ENCODE measurements at places on chromosomes 13 and 19.

DNA sequence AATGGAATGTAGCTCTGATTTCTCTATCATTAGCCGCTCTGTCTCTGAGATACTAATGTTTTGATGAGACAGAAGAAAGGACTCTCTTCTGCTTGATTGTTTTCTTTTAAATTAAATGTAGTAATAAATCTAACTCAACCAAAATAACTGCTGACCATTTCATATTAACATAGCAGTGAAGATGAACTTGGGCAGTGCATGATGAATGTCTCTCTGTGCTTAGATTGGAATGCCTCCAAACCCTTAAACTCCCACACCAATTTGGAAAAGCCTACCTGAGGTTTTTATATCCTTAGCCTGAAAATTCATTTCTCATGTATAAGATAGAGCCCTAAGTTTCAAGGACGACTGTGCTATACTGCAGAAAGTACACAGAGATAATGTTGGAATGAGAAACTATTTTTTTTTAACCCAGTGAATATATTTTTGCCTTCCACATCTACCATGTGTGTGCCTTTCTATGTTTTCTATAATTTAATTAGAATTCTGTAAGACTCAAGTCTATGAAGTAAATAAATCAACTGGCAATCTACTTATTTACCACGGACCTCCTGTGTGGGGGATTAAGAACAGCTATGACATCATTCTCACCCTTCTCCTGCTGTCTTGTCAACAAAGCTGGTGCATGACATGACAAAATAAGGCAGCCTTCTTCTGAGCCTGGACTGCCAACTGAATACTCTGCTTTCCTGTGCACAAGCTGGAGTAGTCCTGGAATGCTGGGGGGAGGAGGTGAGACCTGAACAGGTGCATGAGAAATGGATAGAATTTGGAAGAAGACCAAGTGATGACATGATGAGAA lies 155.5 kb downstream of the FGF9 start:
- H3K27me3 ChIP-seq = no peaks in the 10 kb centered on the region
- H3K4me3 ChIP-seq = no peak overlapping the region

DNA sequence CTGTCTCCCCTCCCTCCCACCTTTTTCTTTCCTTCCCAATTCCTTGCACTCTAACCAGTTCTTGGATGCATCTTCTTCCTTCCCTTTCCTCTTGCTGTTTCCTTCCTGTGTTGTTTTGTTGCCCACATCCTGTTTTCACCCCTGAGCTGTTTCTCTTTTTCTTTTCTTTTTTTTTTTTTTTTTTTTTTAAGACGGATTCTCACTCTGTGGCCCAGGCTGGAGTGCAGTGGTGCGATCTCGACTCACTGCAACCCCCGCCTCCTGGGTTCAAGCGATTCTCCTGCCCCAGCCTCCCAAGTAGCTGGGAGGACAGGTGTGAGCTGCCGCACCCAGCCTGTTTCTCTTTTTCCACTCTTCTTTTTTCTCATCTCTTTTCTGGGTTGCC lies 6.9 kb downstream of the MYADM start:
- H3K27me3 ChIP-seq = no peaks in the 10 kb centered on the region
- no peak for DNase-seq
- peaks cover 17% of the 10 kb centered on the region for H3K4me1 ChIP-seq
- no peak overlapping the region for H3K27ac ChIP-seq
- H3K4me3 ChIP-seq = no peak overlapping the region

DNA sequence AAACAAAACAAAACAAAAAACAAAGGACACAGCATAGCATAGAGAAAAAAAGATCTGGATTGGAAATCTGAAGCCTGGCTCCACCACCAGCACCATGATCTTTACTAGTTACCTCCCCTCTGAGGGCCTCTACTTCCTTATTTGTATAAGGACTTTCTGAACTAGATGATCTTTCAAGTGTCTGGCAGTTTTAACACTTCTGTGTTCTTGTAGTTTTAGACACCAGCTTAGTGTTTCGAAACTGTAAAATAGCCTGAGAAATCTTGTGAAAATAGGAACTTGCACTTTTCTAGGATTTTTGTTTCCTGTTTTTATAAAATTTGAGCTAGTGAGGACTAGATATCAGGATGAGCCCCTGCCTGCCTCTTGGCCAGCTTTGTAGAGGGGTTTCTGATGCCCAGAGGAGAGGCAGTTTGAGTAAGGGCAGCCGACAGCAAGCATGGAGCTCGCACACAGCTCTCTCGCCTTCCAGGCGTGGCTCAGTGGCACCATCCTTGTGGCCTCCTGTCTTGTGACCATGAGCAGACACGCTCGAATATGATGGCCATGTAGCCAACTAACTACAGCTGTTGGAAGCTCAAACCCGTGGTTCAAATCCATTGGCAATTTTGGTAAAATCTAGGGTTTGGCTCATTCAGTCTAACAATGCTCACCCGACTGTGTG lies 319.0 kb downstream of the KCNRG start:
- no peak overlapping the region for H3K4me3 ChIP-seq
- DNase-seq = no peak
- H3K27ac ChIP-seq = no peak overlapping the region
- peaks cover 14% of the 10 kb centered on the region for H3K4me1 ChIP-seq
- H3K27me3 ChIP-seq = no peaks in the 10 kb centered on the region

- no peak overlapping the region for H3K4me3 ChIP-seq
- peaks cover 10% of the 10 kb centered on the region for H3K36me3 ChIP-seq
- H3K4me1 ChIP-seq = no peaks in the 10 kb centered on the region
- H3K27me3 ChIP-seq = peaks cover 5% of the 10 kb centered on the region
These were observed 118.0 kb downstream of the KL start for GRCh38 chr13:33134213-33134612.

DNA sequence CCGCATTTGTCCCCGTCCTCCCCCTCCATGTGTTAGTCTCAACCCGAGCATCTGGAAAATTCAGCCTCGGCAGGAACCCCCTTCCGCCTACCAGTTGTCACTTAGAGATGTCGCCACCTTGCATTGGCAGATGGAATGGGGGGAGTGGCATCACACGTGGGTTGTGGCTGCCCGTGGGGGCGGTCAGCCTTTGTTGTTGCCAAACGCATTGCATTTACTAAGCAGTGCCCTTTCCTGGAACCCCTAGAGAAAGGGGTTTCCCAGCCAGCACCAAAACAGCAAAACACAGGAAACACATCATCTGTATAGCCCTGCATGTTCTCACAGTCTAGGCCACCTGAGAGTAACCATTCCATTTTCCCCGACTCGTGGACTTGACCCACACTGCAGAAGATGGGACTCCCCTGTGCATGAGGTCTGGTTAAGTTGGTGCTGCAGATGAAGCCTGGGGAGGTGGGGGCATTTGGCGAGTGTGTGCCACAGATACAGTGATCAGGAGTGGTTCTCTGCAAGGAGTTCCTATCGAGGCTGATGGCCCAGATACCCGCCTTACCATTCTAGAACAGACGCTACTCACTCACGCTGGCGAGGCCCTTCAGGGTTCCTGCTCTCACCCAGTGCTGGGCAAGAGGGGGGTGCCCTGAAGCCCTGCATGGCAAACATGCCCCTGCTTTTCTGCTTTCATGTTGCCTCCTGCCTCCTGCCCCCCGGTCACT lies 38.3 kb downstream of the TMED1 start:
- no peak for DNase-seq
- H3K27me3 ChIP-seq = no peaks in the 10 kb centered on the region
- H3K27ac ChIP-seq = peak overlapping the region; percentile 10
- H3K36me3 ChIP-seq = peaks cover 5% of the 10 kb centered on the region

DNA sequence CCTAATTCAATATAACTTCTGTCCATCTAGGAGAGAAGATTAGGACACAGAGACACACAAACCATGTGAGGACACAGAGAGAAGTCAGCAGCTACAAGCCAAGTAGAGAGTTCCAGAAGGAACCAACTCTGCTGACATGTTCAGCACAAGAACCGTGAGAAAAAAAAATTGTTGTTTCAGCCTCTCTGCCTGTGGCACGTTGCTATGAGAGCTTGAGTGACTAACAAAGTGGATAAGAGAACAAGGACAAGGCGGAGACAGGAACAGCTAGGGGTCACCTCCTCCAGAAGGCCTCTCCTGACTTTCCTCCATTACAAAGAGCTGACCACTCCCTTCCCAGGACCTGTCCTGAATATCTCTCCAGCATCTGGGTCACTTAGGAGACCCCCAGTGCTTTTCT lies 5.6 kb upstream of the SIGLEC12 start:
- H3K27ac ChIP-seq = no peak overlapping the region
- no peak overlapping the region for H3K4me3 ChIP-seq
- DNase-seq = no peak
- H3K36me3 ChIP-seq = no peaks in the 10 kb centered on the region
- peaks cover 19% of the 10 kb centered on the region for H3K27me3 ChIP-seq
- no peaks in the 10 kb centered on the region for H3K4me1 ChIP-seq

- H3K27me3 ChIP-seq = no peaks in the 10 kb centered on the region
- no peaks in the 10 kb centered on the region for H3K36me3 ChIP-seq
- peaks cover 4% of the 10 kb centered on the region for H3K4me1 ChIP-seq
These were observed 1422.4 kb upstream of the MIR17HG start for GRCh38 chr13:89925107-89925506.

- peaks cover 17% of the 10 kb centered on the region for H3K4me1 ChIP-seq
- no peaks in the 10 kb centered on the region for H3K27me3 ChIP-seq
- DNase-seq = peak; percentile 93
- peaks cover 10% of the 10 kb centered on the region for H3K36me3 ChIP-seq
These were observed 1.6 kb downstream of the IER2 start for GRCh38 chr19:13151605-13152355.

- DNase-seq = no peak
- no peak overlapping the region for H3K4me3 ChIP-seq
- H3K27me3 ChIP-seq = no peaks in the 10 kb centered on the region
These were observed 29.1 kb downstream of the CERS4 start for GRCh38 chr19:8238251-8238650.

- H3K36me3 ChIP-seq = no peaks in the 10 kb centered on the region
- H3K4me1 ChIP-seq = peaks cover 5% of the 10 kb centered on the region
- no peak for DNase-seq
- peak overlapping the region; percentile 73 for H3K27ac ChIP-seq
- H3K27me3 ChIP-seq = no peaks in the 10 kb centered on the region
These were observed 509 bp downstream of the KXD1 start for GRCh38 chr19:18558202-18558555.

- DNase-seq = no peak
- H3K4me3 ChIP-seq = no peak overlapping the region
- peaks cover 2% of the 10 kb centered on the region for H3K4me1 ChIP-seq
These were observed 327.0 kb upstream of the SLITRK5 start for GRCh38 chr13:87344176-87344575.

- H3K27me3 ChIP-seq = peaks cover 23% of the 10 kb centered on the region
- no peaks in the 10 kb centered on the region for H3K36me3 ChIP-seq
- H3K4me3 ChIP-seq = no peak overlapping the region
- peak; percentile 42 for DNase-seq
- no peaks in the 10 kb centered on the region for H3K4me1 ChIP-seq
- no peak overlapping the region for H3K27ac ChIP-seq
These were observed 9.1 kb upstream of the LHFPL6 start for GRCh38 chr13:39612023-39612637.

- no peak for DNase-seq
- H3K4me3 ChIP-seq = peak overlapping the region; percentile 99
- H3K4me1 ChIP-seq = peaks cover 27% of the 10 kb centered on the region
- H3K27ac ChIP-seq = peak overlapping the region; percentile 100
- H3K27me3 ChIP-seq = peaks cover 11% of the 10 kb centered on the region
These were observed 676 bp upstream of the ZNF574 start for GRCh38 chr19:42075364-42075615.

- H3K36me3 ChIP-seq = no peaks in the 10 kb centered on the region
- H3K4me1 ChIP-seq = no peaks in the 10 kb centered on the region
- no peak overlapping the region for H3K4me3 ChIP-seq
These were observed 356.8 kb downstream of the RFC3 start for GRCh38 chr13:34174671-34175145.

DNA sequence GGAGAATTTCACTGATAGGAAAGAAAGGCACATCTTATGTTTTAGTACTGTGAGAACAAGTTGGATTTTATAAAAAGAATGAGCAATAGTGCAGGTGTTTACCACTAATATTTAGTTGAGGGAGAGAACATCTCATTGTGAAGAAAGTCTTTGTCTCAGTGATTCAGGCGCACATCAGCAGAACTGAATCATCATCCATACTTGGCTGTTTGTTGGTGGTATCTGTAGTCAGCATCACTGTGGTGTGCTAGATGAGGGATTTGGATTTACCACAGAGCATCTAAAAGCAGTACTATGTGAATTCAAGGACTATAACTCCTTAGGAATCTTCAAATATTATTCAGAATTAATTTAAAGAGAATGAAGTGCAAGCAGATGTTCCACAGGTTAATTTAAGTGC lies 1380.5 kb upstream of the ATXN8OS start:
- H3K4me3 ChIP-seq = no peak overlapping the region
- H3K4me1 ChIP-seq = no peaks in the 10 kb centered on the region
- DNase-seq = no peak
- no peaks in the 10 kb centered on the region for H3K36me3 ChIP-seq
- H3K27ac ChIP-seq = no peak overlapping the region

- no peaks in the 10 kb centered on the region for H3K36me3 ChIP-seq
- H3K27ac ChIP-seq = no peak overlapping the region
- no peak overlapping the region for H3K4me3 ChIP-seq
- no peak for DNase-seq
- H3K4me1 ChIP-seq = peaks cover 11% of the 10 kb centered on the region
- peaks cover 75% of the 10 kb centered on the region for H3K27me3 ChIP-seq
These were observed 339.4 kb downstream of the TEX29 start for GRCh38 chr13:111659842-111660241.

DNA sequence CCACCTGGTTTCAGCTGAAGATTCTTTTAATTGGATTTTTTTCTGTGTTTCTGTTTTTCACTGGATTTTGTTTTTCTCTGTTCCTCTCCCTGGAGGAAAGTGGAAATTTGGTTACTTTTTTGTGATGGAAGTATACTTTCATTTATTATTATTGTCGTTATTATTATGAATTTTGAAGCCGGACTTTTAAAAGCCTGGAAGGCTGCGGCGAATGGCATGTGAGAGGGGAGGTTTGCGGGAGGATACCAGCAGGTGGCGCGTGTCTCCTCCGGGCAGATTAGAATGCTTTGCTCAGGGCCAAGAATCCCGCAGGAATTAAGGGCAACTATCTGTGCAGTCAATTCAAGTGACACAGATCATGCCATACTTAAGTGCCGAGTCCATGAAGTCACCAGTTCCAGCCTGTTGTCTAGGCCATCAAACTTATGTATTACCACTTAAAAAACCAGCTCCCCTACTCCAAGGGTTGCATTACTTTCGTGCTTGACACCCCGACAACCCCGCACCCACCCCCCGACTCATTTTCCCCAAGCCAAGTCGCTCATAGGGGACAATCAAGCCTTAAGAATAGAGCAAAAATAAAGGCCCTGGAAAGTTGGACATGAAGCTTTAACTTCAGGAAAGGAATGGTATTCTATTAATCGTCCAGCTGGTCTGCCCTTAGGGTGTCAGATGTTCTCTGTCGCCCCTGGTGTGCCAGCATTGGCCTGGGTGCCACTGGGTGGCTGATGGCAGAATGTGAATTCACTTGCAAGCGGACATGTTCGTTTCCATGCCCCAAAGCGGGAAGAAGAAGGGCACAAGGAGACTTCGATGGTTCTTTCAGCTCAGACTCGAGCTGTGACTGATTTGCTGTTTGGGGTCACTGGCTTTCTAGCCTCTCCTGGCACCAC lies 1.3 kb upstream of the LRCH1 start:
- H3K4me3 ChIP-seq = peak overlapping the region; percentile 94
- H3K36me3 ChIP-seq = no peaks in the 10 kb centered on the region
- H3K27ac ChIP-seq = peak overlapping the region; percentile 34
- peaks cover 15% of the 10 kb centered on the region for H3K4me1 ChIP-seq
- DNase-seq = peak; percentile 51

All from progenitor cell of endocrine pancreas (in vitro differentiated cells).